ENCODE measurements at places on chromosomes 7 and 10.

DNA sequence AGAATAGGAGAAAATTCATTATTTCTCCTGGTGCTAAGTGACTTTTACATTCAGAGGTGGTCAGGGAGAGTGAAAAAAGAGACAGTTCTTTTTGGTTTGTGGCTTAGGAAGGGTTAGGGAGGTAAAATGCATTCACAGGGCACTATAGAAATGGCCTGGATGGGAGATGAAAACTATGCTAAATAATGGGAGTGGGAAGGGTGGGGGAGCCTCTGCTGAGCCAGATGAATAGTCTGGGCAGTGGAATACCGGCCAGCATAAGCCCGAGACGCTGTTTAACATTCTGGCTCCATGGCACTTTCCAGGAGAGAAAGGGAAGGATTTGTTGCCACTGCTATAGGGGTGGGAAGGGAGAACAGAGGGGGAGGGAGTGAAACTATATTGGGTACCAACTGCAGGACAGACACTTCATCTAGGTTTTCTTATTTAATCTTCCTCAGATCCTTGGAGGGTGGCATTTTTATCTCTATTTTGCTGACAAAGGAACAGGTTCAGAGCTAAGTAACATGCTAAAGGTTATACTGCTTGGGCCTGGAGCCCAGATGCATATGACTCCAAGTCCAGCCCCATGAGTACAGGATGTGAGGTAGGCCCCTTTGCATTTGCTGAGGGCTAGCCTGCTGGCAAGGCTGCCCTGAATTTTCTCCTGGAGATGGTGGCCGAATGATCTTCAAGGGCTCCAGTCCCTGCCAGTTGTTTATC is 372.4 kb downstream of the CCSER2 start:
- no peak for DNase-seq

DNA sequence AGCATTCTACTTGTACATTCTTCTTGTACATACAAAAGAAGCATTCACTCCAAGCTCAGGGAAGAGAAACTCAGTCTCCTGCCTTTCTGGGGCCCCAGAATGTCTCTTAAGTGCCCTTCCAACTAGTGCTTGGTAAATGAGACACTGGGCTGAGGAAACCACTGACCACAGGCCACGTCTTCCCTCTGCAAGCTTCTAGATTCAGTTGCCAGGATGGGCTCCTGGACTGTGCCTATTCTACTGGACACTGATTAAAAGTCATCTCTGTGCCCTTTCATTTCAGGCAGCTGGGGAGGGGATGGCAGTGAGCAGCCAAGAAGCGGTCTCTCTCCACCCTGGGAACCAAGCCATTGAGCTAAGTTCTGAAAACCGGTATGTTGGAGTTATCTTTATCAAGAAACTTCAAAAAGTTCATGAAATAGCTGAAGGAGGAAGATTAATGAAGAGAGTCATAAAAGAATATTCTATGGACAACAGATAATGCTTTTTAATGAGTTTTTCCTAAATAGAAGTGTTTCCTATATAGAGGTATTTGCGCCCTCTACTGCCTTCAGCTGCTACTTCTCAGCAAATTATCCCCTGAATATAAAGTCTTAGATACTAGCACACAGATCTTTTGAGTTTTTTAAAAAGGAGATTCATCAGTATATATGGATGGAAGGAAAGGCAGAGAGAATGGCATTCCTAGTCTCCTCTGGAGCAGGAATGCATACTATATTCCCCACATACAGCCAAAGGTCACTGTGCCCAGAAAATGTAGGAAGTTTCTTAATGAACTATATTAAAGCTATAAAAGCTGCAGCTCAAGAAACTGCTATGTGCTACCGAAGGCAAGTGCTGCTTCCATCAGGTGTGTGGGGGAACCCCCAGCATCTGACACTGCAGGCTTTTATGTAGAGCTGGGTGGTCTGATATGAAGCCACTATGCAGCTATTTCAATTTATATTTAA is 8.4 kb upstream of the IFIT1B start:
- DNase-seq: no peak

DNA sequence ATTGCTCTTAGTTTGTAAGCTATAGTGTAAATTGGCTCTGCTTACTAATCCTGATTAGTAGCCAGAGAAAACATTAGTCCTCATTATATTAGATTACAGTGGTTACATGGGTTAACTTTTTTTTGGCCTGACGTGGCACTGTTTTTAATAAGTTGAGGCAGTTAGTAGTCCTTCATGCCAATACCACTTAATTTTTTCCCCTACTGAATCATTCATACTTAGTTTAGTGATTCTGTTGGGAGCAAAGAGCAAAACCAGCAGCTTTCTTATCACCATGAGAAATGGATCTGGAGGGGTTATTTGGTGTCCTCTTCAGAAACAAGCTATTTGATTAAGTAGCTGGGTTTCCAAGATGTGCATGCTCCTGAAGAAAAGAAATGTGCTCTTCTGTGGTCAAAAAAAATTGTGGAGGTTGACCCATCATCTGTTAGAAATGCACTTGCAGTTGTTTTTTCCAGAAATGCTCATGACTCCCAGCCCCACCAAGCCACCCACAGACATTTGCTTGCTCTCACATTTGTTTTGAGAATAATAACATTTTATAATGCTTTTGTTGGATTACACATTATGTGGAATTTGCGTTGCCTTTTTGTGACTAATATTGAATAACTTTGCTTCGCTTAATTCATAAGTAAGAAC is 258.5 kb downstream of the HDAC9 start:
- DNase-seq: no peak

DNA sequence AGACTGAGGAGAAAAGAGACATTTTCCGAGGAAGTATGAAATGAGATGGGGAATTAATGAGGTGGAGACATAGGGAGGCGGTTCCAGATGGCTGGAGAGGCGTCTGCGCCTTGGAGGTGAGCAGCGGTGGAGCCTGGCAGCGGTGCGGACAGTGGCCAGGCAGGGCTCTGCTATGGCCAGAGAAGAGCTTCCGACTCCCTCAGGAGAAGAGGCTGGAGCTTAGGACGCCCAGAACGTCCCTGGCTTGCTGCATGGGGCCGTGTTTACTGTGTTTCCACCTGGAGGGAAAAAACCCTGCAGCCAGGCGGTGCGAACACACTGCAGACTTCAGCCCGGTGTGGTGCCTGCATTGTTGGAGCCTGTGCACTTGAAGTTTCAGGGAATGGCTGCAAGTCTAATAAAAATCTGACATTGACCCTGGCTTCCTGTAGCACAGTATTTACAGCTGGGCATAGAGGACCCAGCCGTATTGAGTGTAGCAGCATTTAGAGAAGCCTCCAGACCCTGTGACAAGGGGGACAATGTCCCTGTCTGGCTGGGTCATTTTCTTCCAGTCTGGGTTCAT is 447.1 kb upstream of the MKI67 start:
- no peak for DNase-seq

GRCh38 chr7:48528646-48529045 is 357.4 kb downstream of the ABCA13 start:
- DNase-seq: no peak

GRCh38 chr7:33757050-33757449 is 148.3 kb upstream of the BMPER start:
- DNase-seq: no peak

- no peak for DNase-seq
Measured at GRCh38 chr7:28729727-28730126, 228.4 kb downstream of the TRIL start.

GRCh38 chr10:133110133-133110532 is 22.4 kb downstream of the ADGRA1 start:
- DNase-seq: no peak

- DNase-seq: no peak
Measured at GRCh38 chr7:68244389-68244788, 1247.8 kb downstream of the TYW1 start.

DNA sequence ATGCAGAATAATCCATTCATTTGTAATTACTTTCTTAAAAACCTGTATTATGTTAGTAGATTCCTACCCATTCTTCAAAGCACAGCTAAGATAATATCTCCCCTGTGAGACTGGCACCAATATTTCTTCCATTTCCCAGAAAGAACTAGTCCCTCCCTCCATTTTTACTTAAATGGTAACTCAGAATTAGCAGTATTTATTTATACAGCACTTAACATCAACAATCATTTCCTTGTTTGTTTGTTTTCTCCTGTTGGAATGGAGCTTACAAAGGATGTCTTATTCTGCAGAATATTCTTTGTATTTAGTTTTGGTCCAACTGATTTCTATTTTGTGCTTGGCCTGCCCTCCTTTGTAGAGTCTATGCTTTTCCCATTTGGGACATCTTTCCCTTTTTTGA is 32.1 kb upstream of the PTPN12 start:
- no peak for DNase-seq

DNA sequence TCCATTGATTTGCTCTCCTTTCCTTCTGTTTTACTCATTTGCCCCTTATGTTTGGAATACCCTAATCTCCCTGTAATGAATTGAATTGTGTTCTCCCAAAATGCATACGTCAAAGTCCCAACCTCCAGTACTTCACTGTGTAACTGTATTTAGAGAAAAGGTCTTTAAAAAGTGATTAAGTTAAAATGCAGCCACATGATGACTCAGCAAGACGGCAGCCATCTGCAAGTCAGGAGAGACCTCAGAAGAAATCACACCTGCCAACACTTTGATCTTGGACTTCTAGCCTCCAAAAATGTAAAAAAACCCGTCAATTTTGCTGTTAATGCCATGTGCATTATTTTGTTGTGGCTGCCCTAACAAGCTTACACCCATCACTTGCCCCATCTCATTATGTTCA is 85.3 kb upstream of the PCLO start:
- no peak for DNase-seq

DNA sequence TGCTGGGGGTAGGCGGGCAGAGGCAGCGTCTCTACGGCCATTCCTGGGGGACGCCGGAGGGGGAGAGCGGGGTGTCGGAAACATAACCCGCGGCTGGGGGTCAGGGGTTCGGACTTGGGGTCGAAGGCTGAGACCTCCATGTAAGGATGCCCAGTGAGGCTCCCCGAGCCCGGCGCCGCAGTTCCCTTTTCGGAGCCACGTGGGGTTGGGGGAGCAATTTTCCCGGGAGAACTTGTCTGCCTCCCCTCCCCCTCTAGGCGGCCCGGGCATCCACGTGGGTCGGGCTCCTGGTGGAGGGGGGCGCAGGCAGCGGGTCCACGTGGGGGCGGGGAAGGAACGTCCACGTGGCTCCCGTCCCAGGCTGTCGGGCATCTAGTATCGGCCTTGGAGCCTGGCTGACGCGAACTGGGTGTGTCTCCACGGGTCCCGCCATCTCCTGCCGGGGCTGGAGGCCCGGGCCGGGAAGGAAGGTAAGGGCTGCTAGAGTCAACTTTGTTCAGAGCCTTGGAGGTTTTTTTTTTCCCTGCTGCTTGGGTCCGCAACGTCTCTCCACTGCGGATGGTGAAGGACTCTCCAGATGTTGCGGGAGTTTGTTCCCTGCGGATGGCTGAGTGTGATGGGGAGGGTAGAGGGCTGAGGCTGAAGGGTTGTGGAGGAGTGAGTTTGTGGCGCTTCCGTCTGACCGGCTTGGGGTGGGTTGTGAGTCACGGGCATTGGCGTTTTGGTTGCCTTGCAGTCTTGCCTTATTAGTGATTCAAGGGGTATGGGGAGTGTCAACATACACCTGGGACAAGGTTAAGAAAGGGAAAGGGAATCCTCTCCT is 744 bp downstream of the PPRC1 start:
- no peak for DNase-seq

DNA sequence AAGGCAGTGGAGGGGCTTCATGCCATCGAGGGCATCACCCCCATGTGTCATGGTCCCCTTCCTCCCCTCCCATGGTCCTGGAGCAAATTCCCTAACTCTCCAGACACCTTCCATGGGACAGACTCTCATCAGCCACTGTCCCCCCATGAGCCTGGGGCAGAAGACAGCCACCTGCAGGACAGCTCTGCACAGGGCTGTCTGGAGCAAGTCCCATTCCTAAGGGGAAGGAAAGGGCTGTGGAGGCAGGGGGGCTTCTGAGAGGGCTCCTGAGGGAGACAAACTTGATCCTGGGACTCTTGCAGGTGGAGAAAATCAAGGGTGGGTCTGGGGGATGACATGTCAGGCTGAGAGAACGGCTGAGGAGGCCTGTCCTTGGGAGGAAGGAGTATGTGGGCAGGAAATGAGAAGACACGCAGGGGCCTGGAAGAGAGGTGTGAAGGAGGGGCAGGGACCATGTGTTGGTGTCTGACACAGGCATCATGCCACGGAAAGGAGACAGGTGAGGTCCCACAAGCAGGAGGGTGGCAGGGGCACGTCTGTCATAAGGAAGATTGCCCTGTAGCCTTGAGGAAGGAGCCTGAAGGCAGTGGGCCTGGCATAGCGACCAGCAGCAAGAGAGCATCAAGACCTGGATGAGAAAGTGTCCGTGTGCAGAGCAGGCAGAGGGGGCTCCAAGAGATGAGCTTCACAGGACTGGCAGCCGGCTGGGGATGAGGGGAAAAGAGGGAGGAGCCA is 14.4 kb upstream of the GDF10 start:
- no peak for DNase-seq

DNA sequence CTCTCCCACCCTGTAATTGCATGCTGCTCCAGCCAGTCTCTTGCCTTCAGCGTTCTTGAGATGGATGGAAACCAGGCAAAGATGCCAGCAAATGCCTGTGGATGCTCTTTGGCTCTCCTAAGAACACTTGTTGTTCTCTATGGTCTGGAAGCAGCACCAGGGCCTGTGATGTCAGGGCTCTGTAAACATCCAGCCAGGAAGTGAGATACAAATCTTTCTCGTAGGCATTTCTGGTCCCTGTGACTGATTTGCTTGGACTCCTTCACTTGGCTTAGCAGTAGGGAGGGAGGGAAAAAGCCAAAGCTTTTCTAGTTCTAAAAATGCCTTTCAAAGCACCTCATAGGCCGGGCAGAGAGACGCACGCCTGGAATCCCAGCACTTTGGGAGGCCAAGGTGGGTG is 201.3 kb downstream of the REEP3 start:
- no peak for DNase-seq

DNA sequence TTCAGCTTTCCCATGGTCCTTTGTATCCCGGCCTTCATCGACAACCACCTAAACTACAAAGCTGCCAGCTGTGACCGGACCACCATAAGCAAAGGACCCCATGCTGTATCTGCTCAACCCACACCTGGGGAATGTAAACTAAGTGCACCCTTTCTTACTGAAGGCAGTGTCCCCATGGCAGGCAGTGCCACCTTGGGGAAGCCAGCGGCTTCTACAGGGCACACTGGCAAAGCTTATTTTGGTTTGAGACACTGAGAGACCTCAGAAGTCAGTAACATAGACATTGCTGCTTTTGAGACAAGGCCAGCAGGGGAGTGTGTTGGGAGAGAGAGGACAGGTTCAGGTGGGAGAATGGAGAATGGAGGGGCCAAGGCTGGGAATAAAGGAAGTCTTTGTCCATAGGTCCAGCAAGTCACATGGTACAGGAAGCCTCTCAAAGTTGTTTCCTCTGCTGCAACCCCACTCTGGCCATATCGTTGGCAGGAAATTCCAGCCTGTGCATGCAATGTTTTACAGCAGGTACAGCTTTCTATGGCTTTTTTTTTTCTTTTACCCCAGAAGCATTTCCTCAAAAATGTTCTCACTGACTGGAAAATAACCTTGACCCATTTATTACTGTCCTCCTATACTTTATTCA is 85.9 kb upstream of the NPVF start:
- no peak for DNase-seq

- no peak for DNase-seq
Measured at GRCh38 chr7:99112097-99112496, 31.8 kb downstream of the SMURF1 start.
